ENCODE measurements at places on chromosomes 16 and 17. TPM values are rescaled to one million over a fixed set of nuclear protein-coding genes. Genes with fewer than 3 reads are reported as not detected.

The CPPED1 gene
- 5.3 TPM for total RNA-seq

The CLDN7 gene
- total RNA-seq = 2.2 TPM

The ADAM11 gene
- 1.5 TPM for total RNA-seq

The ZG16 gene
- total RNA-seq = not detected

The ABCC12 gene
- total RNA-seq = not detected

The PKMYT1 gene
- not detected for total RNA-seq

The P3H4 gene
- total RNA-seq = 5.9 TPM

The ABCA3 gene
- total RNA-seq = 8.2 TPM

The GRAP gene
- 31.9 TPM for total RNA-seq

The RHBDL1 gene
- total RNA-seq = 2.6 TPM

The PRR35 gene
- total RNA-seq = not detected

The SDR42E2 gene
- 1.6 TPM for total RNA-seq

The ZNF207 gene
- total RNA-seq = 288 TPM
